ENCODE measurements at places on chromosomes 6 and 20.

DNA sequence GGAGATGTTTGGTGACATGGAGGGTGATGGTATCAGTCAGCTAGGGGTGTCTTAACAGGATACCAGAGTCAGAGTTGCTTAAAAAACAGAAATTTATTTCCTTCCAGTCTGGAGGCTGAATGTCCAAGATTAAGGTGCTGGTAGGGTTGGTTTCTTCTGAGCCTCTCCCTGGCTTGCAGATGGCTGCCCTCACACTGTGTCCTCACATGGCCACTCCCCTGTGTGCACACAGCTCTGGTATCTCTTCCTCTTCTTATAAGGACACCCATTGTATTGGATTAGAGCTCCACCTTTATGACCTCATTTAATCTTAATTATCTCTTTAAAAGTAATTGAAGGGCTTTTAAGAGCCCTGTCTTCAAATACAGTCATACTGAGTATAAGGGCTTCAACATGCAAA is 431.8 kb upstream of the MMS22L start:
- ATAC-seq = peak; percentile 38

DNA sequence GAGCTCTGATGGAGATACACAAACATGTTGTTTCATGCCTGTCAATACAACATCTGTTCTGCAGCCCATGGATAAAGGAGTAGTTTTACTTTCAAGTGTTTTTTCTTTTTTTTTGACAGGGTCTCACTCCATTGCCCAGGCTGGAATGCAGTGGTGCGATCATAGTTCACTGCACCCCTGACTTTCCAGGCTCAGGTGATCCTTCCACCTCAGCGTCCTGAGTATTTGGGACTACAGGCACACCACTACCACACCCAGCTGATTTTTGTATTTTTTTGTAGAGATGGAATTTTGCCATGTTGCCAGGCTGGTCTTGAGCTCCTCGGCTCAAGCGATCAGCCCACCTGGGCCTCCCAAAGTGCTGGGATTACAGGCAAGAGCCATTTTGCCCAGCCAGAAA is 97.0 kb downstream of the SMAP1 start:
- ATAC-seq = no peak

GRCh38 chr20:31560746-31561598 is 44.1 kb upstream of the ID1 start:
- ATAC-seq = peak; percentile 79

- ATAC-seq = no peak
These were observed 87.8 kb downstream of the CARMIL1 start for GRCh38 chr6:25366903-25367545.

GRCh38 chr20:59144831-59145196 is 18.8 kb upstream of the ZNF831 start:
- no peak for ATAC-seq

- no peak for ATAC-seq
These were observed 536.5 kb upstream of the MARCKS start for GRCh38 chr6:113320653-113321052.

GRCh38 chr20:31845300-31845863 is at the start of gene FOXS1:
Gene FOXS1, minus strand, starts transcription at chr20:31845604. Its CDS starts 62 bp downstream, at chr20:31845542.
- ATAC-seq = peak; percentile 33

All from esophagus mucosa (tissue), 1 donor.